Right forelimb (tissue), 1 donor: ENCODE measurements at places on chromosomes 5 and 9.

DNA sequence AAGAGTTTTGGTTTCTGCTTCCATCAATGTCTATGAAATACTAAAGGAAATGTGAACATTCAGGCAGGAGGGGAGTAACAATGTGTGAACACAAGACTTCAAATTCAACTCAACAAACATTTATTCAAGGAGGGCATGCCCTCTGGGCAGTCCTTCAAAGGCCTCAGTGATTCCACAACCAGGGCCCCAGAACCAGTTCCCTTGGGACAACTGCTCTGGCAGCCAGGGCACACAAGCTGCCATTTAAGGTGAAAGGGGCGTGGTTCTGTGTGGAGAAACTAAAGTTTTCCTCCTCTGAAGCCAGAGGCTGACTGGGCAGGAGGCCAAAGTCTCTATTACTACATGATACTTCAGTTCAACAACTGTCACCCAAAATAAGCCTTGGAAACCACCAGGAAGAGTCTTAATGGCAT lies 3.2 kb downstream of the RBM18 start:
- DNase-seq = no peak

DNA sequence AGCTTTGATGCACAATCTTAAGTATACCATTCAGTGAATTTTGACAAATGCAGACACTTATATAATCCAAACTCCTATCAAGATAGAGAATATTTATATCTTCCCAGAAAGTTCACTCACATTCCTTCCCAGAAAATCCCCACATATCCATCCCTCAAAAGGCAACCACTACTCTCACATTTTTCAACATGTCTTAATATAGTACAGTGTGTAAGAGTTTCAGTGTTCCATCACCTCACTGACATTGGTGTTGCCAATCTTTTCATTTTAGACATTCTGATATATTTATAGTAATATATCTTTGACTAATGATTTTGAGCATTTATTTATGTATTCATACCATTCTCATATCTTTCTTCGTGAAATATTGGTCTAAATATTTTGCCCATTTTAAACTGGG lies 38.1 kb upstream of the JAK2 start:
- DNase-seq = no peak

DNA sequence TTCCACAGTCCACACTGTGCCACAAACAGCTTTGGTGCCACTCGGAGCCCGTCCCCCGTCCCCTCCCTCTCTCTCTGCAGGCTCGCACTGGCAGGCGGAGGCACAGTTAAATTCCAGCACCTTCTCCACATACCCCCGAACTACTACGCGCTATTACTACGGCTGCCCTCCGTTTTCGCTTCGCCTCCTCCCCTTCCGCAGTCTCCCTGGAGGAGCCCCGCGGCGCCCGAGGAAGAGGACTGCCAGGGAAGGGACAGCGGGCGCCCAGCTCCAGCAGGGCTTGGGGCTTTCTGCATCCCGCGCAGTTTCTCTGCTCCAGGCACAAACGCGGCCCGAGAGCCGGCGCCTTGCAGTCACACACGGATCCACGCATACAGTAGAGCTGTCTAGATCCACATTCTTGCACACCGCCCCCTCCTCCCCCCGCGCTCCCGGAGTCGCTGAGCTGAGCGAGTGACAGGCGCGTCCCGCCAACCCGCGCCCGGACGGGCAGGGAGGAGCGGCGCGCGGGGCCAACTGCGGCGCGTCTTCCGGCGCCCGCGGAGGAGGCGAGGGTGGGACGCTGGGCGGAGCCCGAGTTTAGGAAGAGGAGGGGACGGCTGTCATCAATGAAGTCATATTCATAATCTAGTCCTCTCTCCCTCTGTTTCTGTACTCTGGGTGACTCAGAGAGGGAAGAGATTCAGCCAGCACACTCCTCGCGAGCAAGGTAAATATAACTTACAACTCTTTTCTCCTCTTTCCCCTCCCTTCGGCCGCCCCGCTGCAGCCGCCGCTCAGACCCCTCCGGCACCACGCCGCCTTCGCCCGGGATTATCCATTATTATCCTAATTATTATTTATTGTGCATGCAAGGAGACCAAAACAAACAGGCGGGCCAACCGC lies at the start of gene SMARCA2:
TSS of gene SMARCA2 (plus strand) at position 652 of the 885 bp plus-strand sequence. CDS start 13,676 bp downstream, outside the sequence.
- peak; percentile 99 for DNase-seq

DNA sequence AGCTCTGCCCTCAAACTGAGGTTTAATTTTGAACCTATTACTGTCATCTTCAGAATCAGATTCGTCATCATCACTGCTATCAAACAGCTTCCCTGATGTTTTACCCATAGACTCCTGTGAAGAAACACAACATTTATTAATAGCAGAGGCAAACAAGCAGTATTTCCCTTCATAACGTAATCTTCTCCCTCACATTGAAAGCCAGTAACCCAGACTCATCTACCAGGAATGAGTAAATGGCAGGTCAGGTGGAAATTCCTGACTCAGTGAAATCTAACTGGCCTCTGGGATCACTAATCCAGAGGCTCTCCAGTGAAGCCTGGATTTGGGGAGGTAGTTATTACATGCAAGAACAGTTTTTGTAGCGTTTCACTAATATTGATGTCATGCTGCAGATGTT lies 14.6 kb downstream of the NOL8 start:
- no peak for DNase-seq

DNA sequence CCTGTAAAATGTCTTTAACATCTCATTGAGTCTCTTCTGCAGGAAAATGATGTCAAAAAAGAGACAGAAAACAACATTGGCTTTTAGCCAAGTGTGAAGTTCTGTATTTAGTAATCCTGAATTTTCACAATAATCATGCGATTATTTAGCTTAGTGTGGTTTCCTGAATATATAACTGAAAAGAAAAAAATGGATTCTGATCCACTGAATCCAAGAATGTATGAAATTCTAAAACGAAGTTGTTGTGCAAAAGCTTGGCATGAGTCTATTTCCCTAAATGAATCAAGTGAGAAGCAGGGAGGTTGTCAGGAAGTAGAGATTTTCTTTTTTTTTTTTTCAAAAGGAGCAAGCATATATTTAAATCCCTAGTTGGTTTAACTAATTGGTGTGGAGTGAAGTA lies 145.9 kb upstream of the CDH6 start:
- no peak for DNase-seq

- no peak for DNase-seq
Observed at GRCh38 chr9:34994900-34995669, 5.5 kb downstream of the DNAJB5 start.

- DNase-seq = no peak
Observed at GRCh38 chr5:95850391-95850894, 27.9 kb upstream of the GLRX start.

DNA sequence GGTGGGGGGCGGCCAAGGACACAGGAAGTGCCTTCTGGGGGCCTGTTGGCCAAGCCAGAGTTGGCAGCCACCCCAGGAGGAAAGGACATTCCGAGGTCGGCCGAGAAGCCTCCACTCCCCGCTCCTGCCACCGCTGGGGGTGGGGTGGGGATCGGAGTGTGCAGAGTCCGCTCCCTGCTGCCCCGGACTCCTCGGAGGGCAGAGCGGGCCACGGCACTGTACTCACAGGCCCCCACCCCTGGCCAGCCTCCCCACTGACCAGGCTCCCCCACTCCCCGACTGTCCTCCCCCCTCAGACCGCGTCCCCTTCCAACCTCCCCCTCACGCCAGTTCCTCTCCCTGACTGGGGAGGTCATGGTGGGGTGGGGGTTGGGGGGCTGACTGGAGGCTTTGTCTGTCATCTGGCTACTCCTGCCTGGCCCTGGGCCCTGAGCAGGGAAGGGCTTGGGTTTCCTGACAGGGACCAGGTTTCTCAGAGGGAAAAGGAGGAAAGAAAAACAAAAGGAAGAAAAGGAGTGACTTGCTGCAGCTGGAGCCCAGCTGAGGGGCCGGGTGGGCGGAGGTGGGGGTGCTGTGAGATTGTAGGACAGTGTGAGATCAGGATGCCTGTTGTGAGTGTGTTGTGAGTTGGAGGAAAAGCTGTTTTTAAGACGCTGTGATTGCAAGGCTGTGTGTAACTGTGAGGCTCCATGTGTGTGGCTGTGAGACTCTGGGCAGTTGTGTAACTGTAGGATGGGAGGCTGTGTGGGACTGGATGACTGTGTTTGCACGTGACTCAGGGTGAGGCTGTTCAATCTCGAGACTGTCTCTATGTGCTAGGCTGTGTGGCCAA lies 29.7 kb downstream of the CNTFR start:
- no peak for DNase-seq

DNA sequence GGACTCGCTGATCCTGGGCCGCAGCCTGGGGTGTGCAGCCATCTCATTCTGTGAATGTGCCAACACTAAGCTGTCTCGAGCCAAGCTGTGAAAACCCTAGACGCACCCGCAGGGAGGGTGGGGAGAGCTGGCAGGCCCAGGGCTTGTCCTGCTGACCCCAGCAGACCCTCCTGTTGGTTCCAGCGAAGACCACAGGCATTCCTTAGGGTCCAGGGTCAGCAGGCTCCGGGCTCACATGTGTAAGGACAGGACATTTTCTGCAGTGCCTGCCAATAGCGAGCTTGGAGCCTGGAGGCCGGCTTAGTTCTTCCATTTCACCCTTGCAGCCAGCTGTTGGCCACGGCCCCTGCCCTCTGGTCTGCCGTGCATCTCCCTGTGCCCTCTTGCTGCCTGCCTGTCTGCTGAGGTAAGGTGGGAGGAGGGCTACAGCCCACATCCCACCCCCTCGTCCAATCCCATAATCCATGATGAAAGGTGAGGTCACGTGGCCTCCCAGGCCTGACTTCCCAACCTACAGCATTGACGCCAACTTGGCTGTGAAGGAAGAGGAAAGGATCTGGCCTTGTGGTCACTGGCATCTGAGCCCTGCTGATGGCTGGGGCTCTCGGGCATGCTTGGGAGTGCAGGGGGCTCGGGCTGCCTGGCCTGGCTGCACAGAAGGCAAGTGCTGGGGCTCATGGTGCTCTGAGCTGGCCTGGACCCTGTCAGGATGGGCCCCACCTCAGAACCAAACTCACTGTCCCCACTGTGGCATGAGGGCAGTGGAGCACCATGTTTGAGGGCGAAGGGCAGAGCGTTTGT lies 19.9 kb downstream of the PTGES2 start:
- DNase-seq = no peak

- DNase-seq = no peak
Observed at GRCh38 chr5:178624631-178625546, 2.0 kb downstream of the CLK4 start.

GRCh38 chr9:93154293-93154903 lies 20.3 kb upstream of the NINJ1 start:
- no peak for DNase-seq

DNA sequence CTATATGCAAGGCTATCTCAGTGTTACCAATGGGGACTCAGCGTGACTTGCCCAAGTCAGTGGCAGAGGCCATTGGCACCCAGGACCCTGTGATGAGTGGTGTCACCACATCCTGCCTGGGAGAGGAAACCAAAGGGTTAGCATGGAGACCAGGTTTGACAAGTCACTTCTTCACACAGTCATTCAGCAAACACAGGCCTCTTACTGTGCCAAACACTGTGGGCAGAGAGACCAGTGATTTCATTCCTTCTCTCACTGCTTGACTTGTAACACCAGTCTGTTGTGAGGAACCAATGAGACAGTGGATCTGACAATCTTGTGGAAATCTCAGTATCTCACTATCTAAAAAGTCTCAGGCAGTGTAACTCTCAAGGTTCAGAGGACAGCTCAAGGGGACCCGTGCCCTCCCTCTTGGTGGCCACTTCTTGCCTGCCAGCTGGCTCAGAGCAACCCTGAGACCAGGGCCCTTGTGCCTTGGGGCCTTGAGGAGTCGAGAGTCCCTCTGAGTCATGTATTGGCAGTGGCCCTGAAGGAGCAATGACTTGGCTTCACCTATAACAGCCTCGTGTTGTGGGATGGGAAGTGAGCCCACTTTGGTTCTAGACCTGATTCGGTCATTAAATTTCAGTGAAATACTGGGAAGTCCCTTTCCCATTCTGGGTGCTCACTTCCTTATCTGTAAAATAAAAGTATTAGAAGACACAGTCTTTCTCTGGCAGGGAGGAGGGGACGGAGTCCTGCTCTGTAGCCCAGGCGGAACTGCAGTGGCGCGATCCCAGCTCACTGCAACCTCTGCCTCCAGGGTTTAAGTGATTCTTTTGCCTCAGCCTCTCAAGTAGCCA lies 1.6 kb downstream of the FABP6 start:
- no peak for DNase-seq

GRCh38 chr5:53069626-53070025 lies 39.9 kb downstream of the MOCS2 start:
- peak; percentile 55 for DNase-seq

DNA sequence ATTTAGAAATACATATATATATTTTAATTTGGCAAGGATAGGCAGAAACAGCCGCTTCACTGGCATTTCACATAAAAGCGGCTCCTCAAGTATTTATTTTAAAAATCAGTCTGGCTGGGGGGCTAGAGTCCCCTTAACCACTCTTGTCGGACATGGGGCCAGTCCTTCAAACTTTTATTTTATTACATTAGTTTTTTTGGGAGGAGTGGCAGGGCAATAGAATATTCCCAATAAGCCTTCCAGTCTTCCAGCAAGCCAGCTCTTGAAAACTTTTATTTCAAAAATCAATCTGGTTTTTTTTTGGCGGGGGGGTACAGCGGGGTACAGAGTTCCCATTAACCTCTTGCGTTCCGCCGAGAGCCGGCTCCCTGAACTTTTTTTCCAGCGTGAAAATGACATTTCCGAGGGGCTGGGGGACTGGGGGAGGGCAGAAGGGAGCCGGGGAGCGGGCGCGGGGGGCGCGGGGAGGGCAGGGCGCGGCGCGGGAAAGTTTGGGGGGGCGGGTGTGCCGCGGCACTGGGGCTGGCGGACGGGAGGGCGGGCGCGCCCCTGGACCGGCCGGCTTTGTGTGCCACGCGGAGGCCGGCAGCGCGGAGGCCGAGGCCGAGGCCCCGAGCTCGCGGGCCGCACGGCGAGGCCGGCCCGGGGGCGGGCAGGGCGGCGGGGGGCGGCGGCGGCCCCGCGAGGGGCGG lies 504 bp upstream of the ZNF618 start:
- DNase-seq = peak; percentile 51

DNA sequence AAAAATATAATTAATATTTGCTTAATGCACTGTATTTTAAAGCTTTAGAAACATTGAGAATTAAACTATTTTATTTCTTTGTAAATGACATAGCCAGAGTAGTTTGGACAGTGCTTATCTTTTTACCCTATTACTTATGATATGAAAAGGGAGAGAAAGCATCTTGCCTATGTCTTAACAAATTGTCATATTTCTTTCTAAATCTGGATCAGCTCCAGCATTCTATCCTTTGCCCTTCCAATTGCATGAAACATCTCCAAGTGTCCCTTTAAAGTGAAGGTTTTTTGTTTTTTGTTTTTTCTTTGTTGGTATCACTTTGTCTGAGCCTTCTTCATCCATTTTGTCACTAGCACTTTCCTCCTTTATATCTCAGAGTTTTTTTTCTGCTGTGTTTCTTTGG lies 511.6 kb upstream of the FAM174A start:
- DNase-seq = no peak

DNA sequence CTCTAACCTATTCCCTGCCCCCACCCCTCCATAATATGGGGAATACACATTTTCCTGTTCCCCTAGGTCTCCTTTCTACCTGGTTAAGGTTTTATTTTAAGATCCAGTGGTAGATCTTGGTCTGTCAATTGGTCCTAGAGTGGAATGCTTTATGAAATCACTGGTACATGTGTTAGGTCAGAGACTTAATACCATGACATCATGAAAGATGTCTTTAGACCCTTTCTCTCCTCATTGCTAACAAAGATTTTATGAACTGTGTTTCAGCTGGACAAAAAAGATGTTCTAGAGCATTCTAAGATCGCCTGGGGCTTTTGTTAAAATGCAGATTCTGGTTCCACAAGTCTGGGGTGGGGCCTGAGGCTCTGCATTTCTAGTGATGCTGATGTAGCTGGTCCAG lies 9.1 kb downstream of the GSN start:
- no peak for DNase-seq

GRCh38 chr9:136022731-136023409 lies 61.7 kb upstream of the UBAC1 start:
- peak; percentile 22 for DNase-seq
